ENCODE measurements at places on chromosomes 6 and 20.

DNA sequence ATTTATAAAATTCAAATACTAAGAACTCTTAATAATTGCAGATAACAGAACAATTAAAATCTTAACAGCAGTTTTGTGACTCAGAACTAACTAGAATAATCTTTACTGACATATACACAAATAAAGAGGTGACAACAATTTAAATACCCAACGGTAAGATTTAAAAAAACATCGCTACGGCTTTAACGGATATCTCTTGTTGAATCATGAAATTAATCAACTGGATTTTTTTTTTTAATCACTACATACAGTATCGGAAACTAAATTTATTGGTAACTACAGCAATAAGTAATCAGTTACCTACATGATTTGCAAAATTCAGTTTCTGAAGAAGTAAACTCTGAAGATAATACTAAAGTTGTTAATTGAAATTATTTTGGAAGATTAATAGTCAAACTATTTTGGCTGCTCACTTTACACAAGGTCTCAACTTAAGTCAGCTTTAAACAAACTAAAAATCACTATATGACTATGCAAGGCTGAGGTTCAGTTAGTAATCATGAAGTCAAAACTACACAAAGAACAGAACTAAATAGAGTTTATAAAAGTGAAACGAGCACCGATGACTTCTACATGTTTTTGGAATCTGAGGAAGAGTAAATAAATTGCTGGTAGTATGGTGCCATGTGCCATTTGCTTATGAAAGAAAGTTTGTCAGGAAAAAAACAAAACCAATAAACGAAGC lies 128.8 kb downstream of the HUS1B start:
- DNase-seq = no peak

GRCh38 chr6:108294297-108294726 lies 542 bp upstream of the AFG1L start:
- DNase-seq = no peak

- no peak for DNase-seq
These were observed 48.9 kb upstream of the SIRPA start for GRCh38 chr20:1846341-1846740.

- no peak for DNase-seq
These were observed 3.6 kb downstream of the TBC1D20 start for GRCh38 chr20:458776-459175.

- DNase-seq = no peak
These were observed 10.7 kb downstream of the CST7 start for GRCh38 chr20:24959591-24960301.

DNA sequence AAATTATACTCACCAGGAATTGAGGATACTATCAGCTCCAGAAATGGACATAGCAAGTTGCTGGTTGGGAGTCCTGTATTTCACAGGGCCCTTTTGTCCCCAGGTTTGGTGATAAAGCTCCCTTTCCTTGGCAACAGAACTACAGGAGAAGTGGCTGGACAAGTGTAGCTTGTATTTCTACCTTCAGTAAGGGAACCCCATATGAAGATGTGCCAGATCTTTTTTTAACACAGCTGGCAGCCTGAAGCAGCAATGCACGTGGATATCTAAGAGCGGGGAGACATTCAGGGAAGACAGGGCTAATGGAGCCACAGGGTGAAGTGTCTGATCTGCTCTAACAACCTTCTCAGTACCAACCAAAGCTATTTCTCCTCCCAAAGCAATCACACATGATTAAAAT lies 373.9 kb upstream of the ID4 start:
- DNase-seq = no peak

GRCh38 chr6:11685481-11686093 lies 93.0 kb downstream of the ADTRP start:
- DNase-seq = peak; percentile 79

All from fibroblast of skin of right biceps (primary cell).